AG04450 (cell line): ENCODE measurements at places on chromosomes 1 and 21.

- no peak for DNase-seq
These were observed 28.5 kb downstream of the KCND3 start for GRCh38 chr1:111961016-111961415.

DNA sequence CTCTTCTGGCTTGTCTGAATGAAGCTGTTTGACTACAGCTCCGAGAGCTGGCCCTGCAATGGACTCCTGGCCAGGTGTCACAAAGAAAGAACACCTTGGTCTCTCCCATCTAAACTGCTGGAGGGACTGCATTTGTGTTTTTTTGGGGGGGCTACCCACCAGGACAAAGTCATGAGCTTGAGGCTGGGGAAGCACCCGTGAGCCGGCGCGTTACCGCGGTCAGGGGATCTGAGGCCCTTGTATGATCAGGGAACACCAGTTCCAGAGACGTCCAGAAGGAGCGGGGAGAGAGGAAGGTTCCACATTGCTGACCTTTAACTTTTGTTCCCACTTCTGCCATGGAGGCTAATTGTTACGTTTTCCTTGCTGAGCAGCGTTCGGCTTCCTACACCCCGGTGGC, 84.5 kb upstream of the C1orf174 start:
- DNase-seq, result no peak

GRCh38 chr1:182304627-182305026, 87.0 kb downstream of the GLUL start:
- no peak for DNase-seq

- no peak for DNase-seq
These were observed 40.0 kb downstream of the ROR1 start for GRCh38 chr1:63813829-63814277.

DNA sequence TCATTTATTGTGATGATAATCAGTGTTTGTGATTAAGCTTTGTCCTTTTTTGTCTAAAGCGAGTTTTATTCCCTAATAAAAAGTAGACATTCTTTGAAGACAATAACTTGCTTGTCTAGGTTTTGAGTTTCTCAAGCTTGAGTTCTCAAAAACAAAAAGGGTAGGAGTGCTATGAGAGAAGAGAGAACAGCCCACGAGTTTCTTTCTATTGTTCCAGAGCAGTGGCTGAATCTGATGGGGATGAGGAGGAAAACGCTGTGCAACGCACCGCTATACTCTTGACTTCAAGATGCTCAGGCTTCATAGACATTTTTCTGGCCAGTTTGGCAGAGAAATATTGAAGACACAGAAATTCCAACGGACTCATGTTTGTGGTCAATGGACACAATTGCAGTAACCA, 669.8 kb upstream of the B3GALT2 start:
- no peak for DNase-seq

DNA sequence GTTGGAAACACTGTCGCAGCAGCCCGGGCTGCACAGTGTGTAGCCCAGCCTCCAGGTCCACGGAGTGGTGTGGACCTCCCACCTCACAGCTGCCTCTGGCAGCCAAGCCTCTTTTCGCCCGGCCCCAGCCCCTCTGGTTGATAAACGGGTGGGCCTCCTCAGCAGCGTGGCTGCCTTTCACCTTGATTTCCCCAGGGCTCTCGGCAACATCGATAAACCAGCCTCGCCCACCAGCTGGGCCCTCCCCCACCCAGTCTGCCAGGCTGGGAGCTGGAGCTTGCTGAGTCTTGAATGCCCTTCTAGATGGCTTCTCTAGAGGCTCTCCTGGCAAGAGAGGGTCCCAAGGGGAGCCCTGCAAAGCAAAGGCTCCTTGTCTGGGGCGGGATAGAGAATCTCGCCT, 31.0 kb upstream of the LHX4 start:
- DNase-seq, result no peak

GRCh38 chr1:55696181-55696754, 481.1 kb upstream of the USP24 start:
- DNase-seq, result peak; percentile 88

- no peak for DNase-seq
These were observed 6.0 kb upstream of the TNFRSF25 start for GRCh38 chr1:6471970-6472368.

DNA sequence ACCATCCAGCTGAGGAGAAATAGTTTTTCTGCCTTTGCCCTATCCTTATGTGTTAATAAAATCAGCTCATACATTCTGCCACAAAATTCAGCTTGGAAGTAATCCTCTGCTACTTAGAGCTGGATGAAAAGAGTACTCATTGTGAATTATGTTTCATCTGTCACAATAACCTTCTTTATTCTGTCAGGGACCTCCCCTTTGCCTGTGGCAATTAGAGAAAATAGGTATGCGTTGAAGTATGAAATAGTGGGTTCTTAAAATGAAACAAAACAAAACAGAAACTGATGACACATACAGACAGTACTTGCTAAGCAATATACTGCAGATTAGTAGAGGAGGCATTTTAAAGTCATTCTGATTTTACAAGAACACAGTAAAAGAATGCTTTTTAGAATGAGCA, 578.5 kb downstream of the USP25 start:
- no peak for DNase-seq

DNA sequence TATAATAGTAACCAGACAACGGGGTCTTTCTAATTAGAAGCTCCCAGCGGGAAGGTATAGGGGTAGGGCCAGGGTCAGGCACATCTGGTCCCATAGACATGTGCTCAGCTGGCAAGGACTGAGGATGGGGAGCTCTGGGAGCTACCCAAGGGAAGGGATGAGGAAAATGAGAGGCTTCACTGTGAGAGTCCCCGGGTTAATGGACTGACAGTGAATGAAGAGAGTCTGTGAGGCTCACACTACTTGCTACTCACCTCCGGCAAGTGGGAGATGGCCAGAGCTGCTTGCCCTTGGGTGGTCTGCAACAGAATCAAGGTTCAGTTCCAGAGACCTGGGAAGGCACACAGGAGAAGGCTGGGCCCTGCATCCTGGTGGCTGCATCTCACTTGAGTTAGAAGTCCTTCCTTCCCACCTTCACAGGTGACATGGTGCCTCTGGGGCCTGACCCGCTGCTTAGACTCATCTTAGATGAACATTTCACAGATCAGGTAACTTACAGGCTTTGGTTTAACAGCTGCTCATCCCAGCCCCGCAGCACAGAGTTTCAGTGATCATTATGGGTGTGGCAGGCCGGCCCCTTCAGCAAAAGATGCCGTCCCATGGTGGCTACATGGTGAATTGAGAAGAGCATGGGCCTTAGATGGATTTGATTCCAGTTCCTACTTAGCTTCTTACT, 31.7 kb downstream of the EIF2D start:
- DNase-seq, result no peak

DNA sequence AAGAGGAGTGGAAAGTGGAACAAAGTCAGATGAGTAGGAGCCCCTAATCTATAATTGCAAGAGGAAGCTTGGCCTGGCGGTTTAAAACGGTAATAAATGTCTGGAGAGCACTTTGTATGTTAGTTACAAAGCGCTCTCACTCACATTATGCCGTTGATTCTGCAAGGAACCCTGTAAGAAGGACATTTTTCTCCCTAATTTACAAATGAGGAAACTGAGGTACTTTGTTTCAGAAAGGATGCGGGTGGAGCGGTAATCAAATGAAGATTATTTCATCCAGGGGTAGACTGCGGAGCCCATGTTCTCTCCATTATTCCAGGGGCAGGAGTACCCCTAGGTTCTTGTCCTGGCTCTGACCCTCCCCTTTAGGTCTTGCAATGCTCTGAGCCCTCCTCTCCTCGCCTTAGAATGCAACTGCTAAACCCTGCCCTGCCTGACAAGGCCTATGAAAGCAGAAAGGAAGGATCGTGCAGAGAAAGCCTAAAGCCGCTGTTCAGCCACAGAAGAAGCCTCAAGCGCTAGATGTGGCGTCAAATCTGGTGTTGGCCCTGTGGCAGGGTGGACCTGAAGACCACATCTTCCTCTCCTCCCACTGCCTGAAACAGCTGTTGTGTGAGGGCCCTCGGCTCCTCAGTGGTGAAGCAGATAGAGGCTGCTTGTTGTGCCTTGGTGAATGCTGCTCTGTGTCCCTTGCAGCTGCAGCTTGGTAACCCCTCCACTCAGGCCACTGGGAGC, 588 bp upstream of the PACC1 start:
- DNase-seq, result no peak
